ENCODE measurements at places on chromosomes 4 and X. TPM values are rescaled to one million over a fixed set of nuclear protein-coding genes. Genes with fewer than 3 reads are reported as not detected.

RBMXL3 gene
- total RNA-seq: not detected

C4orf46 gene
- total RNA-seq: 3.3 TPM

STK26 gene
- total RNA-seq: 1.5 TPM

PCDH11X gene
- total RNA-seq: 0.06 TPM

DNA sequence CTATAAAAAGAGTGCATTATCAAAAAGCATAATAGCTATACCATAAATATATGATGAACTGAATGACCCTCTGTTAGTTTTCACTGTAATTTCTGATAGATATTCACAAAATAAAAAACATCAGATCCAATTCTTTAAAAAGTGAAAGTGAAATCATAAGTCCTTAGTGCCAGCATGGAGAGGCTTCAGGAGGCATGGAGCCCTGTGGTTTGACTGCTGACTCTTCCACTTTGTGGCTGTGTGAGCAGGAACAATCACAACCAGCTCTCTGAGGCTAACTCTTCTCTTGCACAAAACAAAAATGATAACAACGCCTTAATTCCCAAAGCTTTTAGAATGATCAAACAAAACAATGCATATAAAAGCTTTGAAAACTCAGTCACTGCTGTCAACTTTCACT is 1143.9 kb downstream of the PDHA2 start:
- no peak for DNase-seq

- no peak for DNase-seq
Measured at GRCh38 chrX:96987228-96987627, 103.5 kb downstream of the RPA4 start.

GRCh38 chr4:43325220-43325967 is 432.9 kb downstream of the GRXCR1 start:
- no peak for DNase-seq

DNA sequence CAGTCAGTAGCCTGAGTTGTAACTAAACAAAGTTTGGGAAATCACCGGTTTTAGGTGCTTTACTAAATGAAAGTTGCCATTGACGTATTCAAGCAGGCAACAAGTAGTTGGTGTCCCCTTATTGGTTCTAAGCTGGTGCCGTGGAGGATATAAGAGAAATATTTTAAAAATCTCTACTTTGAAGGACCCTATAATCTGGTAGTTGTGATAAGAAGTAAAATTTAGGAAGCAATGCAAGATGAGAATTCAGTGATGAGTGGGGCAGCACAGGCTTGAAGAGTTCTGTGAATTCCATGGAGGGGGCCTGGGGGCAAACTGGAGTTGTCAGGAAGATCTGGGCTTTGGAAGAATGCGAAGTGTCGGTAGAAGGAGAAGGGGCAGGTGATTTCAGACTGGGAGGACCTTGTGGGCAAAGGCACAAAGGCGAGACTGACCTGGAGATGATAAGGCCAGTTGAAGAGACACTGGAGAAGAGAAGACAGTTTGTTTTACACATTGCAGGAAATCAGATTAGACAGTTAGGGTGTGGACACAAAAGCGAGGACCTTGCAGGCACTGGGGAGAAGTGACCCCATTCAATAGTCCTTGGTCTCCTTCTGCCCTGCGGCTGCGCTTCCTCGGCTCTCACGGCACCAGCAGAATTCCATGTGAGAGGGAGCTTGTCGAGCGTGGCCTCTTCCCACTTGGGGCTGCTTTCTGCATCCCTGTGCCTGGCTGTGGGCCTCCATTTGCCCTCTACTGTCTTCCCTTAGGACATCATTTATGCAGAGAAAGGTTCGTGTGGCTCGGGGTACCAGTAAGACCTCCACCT is 1.3 kb downstream of the RHOH start:
- no peak for DNase-seq

- peak; percentile 48 for DNase-seq
Measured at GRCh38 chr4:16862697-16863096, 35.7 kb downstream of the LDB2 start.

DNA sequence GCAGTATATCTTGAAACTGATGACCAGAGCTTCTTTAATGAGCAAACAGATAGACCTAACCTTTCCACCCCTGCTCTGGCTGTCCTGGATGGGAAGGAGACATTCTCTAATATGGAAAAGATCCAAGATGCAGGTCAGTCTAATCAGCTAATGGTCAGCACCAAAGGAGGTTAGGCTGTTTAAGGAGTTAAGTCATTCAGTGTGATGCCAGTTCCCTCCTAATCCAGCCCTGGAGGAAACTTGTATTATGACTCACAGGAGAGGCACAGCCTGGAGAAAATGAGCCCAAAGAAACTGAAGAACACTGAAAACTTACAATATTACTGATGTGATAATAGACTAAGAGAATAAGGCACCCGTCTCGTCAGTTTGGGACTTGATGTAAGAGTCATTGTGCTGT is 323.0 kb downstream of the HNRNPD start:
- DNase-seq: no peak

DNA sequence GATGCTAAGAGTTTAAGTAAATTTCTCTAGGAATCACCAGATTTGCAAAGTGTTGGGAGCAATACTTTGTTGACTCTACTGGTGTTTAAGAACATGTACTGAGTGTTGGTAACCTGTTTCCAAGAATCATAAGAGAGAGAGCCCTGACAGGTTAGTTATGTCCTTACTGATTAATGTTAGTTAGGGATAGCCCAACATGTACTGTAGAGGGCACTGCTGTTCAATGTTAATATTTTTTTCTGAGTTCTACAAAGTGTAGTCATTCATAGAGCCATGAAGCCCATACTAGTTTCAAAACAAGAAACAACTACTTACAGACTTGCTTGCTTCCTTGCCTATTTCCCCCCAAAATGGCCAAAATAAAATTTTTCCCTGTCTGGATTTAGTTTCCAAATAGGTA is 11.9 kb downstream of the TMPRSS11D start:
- no peak for DNase-seq

DNA sequence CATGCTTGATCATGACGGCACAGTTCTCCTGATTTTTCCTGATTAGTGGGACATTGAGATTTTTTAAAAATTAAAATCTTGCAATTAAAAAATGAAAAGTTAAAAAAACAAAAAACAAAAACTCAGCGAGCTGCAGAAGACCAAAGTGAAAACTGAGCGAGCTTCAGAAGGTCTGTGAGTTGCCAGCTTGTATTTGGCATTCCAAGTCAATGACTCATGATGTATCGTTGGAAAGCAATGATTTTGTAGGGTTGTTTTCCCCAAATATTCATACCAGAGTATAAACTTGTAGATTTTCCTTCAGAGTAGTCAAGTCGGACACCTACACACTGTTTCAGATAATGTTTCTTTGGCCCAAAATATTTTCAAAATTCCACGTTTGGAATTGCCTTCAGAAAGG is 76.9 kb downstream of the LRRC66 start:
- DNase-seq: no peak

Measured in left cardiac atrium (tissue), 4 donors.